Activated T-helper 1 cell treated with anti-CD3 and anti-CD28 coated beads, Interleukin-12 subunit alpha, Interleukin-12 subunit beta, Interleukin-2, Interleukin-4 antibody, amounts not matched to agents 30 ng/mL and 10 ng/mL and 1 ng/mL, durations not matched to agents 14 hours and 24 hours and 36 hours (primary cell): ENCODE measurements at places on chromosomes 7 and 10. TPM values are rescaled to one million over a fixed set of nuclear protein-coding genes. Genes with fewer than 3 reads are reported as not detected.

CPA4 gene
- total RNA-seq, result not detected in 2 replicates

DTX2 gene
- total RNA-seq, result 26.4 and 28.0 TPM in 2 replicates

HGF gene
- total RNA-seq, result not detected in 2 replicates

LRRC4 gene
- 1.3 and 2.1 TPM in 2 replicates for total RNA-seq

CUZD1 gene
- 3.0 TPM in 2 replicates for total RNA-seq

H2BK1 gene
- total RNA-seq, result not detected in 2 replicates

MAGI2 gene
- 0.10 and 0.17 TPM in 2 replicates for total RNA-seq

CDC14C gene
- not detected in 2 replicates for total RNA-seq

KIF11 gene
- total RNA-seq, result 37.3 and 38.7 TPM in 2 replicates

HELLS gene
- 224 and 228 TPM in 2 replicates for total RNA-seq

TMEM184A gene
- 0.03 TPM in 1 of 2 replicates, not detected in the other for total RNA-seq

CYP26A1 gene
- not detected in 2 replicates for total RNA-seq

SORCS1 gene
- not detected in 2 replicates for total RNA-seq

EPHA1 gene
- total RNA-seq, result not detected in 2 replicates

ZNF365 gene
- total RNA-seq, result not detected in 2 replicates

EVX1 gene
- total RNA-seq, result not detected in 2 replicates

FBXL13 gene
- total RNA-seq, result 0.34 and 0.54 TPM in 2 replicates

CDHR3 gene
- 0.47 TPM in 2 replicates for total RNA-seq

UBTD1 gene
- 1.7 and 1.8 TPM in 2 replicates for total RNA-seq

SNCG gene
- 0.49 and 0.56 TPM in 2 replicates for total RNA-seq

CFAP70 gene
- 0.26 and 0.34 TPM in 2 replicates for total RNA-seq

NEBL gene
- total RNA-seq, result 0.18 and 0.22 TPM in 2 replicates

NRP1 gene
- 1.2 and 1.7 TPM in 2 replicates for total RNA-seq

MKI67 gene
- total RNA-seq, result 141 and 159 TPM in 2 replicates

ANK3 gene
- total RNA-seq, result 26.8 and 27.9 TPM in 2 replicates

YAE1 gene
- total RNA-seq, result 10.4 and 12.1 TPM in 2 replicates

JAKMIP3 gene
- total RNA-seq, result 1.1 and 1.3 TPM in 2 replicates

CACNA2D1 gene
- total RNA-seq, result not detected in 2 replicates

SLC13A1 gene
- total RNA-seq, result 0.05 TPM in 1 of 2 replicates, not detected in the other

CFAP69 gene
- total RNA-seq, result not detected in 2 replicates

TMEM236 gene
- 0.05 TPM in 1 of 2 replicates, not detected in the other for total RNA-seq

ZNF92 gene
- total RNA-seq, result 14.7 and 16.6 TPM in 2 replicates

MYL7 gene
- not detected in 2 replicates for total RNA-seq

EGFR gene
- 0.10 TPM in 1 of 2 replicates, not detected in the other for total RNA-seq

LAMB1 gene
- total RNA-seq, result not detected in 2 replicates

HIPK2 gene
- total RNA-seq, result 28.3 and 29.2 TPM in 2 replicates

RNF32 gene
- 2.1 and 2.2 TPM in 2 replicates for total RNA-seq

VWDE gene
- 1.6 and 1.7 TPM in 2 replicates for total RNA-seq

MBLAC1 gene
- 4.1 and 5.5 TPM in 2 replicates for total RNA-seq

CCDC71L gene
- 17.9 and 19.0 TPM in 2 replicates for total RNA-seq

AQP1 gene
- total RNA-seq, result 0.12 and 0.13 TPM in 2 replicates
